Tibial nerve (tissue), 4 donors: ENCODE measurements at places on chromosomes 13 and 19.

- H3K27ac ChIP-seq: no peak overlapping the region
- peaks cover 9% of the 10 kb centered on the region for H3K36me3 ChIP-seq
- DNase-seq: no peak
- H3K27me3 ChIP-seq: no peaks in the 10 kb centered on the region
- H3K4me3 ChIP-seq: no peak overlapping the region
These were observed 11.1 kb upstream of the CEACAM16 start for GRCh38 chr19:44687888-44688287.

- H3K4me3 ChIP-seq: no peak overlapping the region
- H3K36me3 ChIP-seq: no peaks in the 10 kb centered on the region
- no peaks in the 10 kb centered on the region for H3K27me3 ChIP-seq
- H3K4me1 ChIP-seq: peaks cover 23% of the 10 kb centered on the region
- no peak for DNase-seq
- no peak overlapping the region for H3K27ac ChIP-seq
These were observed 128.3 kb downstream of the LMO7 start for GRCh38 chr13:75764251-75764925.

DNA sequence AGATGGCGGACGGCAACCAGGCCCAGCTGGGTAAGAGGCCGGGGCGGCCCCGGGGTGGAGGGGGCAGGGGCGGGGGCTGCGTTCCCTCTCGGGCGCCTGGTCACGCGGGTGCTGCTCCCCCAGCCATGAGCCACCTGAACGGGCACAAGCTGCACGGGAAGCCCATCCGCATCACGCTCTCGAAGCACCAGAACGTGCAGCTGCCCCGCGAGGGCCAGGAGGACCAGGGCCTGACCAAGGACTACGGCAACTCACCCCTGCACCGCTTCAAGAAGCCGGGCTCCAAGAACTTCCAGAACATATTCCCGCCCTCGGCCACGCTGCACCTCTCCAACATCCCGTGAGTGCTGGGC is 11.1 kb downstream of the PTBP1 start:
- H3K4me1 ChIP-seq: no peaks in the 10 kb centered on the region
- no peak overlapping the region for H3K27ac ChIP-seq
- H3K27me3 ChIP-seq: no peaks in the 10 kb centered on the region
- DNase-seq: no peak

- H3K4me1 ChIP-seq: no peaks in the 10 kb centered on the region
- H3K27me3 ChIP-seq: no peaks in the 10 kb centered on the region
- H3K27ac ChIP-seq: no peak overlapping the region
- no peak for DNase-seq
- no peak overlapping the region for H3K4me3 ChIP-seq
These were observed 9.2 kb downstream of the PLPP2 start for GRCh38 chr19:281992-282391.

- H3K27ac ChIP-seq: no peak overlapping the region
- H3K4me3 ChIP-seq: no peak overlapping the region
- H3K4me1 ChIP-seq: no peaks in the 10 kb centered on the region
- no peak for DNase-seq
- H3K27me3 ChIP-seq: no peaks in the 10 kb centered on the region
- H3K36me3 ChIP-seq: no peaks in the 10 kb centered on the region
These were observed 108.1 kb downstream of the FGF14 start for GRCh38 chr13:102293723-102294122.

GRCh38 chr19:23481043-23481442 is 85.8 kb upstream of the ZNF91 start:
- H3K4me1 ChIP-seq: no peaks in the 10 kb centered on the region
- H3K27ac ChIP-seq: no peak overlapping the region
- H3K36me3 ChIP-seq: no peaks in the 10 kb centered on the region
- H3K27me3 ChIP-seq: no peaks in the 10 kb centered on the region

- no peak overlapping the region for H3K27ac ChIP-seq
- no peaks in the 10 kb centered on the region for H3K4me1 ChIP-seq
- H3K36me3 ChIP-seq: no peaks in the 10 kb centered on the region
These were observed 2.9 kb upstream of the KPTN start for GRCh38 chr19:47486900-47487299.

DNA sequence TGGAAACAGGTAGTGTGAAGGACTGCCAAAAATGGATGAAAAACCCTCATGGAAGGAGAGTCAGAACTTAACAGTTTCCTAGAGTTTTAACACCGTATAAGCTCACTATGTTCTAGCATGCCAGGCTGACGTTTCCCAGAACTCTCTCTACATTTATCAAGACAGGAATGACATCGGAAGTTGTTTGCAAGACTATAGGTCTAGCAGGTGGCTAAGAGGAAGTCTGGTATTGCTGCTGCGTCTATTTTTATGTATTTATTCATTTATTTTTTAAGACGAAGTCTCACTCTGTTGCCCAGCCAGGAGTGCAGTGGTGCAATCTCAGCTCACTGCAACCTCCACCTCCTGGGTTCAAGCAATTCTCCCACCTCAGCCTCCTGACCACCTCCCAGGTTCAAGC is 20.5 kb upstream of the ARL11 start:
- no peaks in the 10 kb centered on the region for H3K36me3 ChIP-seq
- no peaks in the 10 kb centered on the region for H3K4me1 ChIP-seq
- no peaks in the 10 kb centered on the region for H3K27me3 ChIP-seq
- no peak overlapping the region for H3K4me3 ChIP-seq
- H3K27ac ChIP-seq: no peak overlapping the region

GRCh38 chr13:29513002-29513980 is 82.2 kb downstream of the SLC7A1 start:
- H3K4me3 ChIP-seq: no peak overlapping the region
- no peaks in the 10 kb centered on the region for H3K4me1 ChIP-seq
- H3K36me3 ChIP-seq: no peaks in the 10 kb centered on the region
- peak overlapping the region; percentile 13 for H3K27ac ChIP-seq
- DNase-seq: no peak

DNA sequence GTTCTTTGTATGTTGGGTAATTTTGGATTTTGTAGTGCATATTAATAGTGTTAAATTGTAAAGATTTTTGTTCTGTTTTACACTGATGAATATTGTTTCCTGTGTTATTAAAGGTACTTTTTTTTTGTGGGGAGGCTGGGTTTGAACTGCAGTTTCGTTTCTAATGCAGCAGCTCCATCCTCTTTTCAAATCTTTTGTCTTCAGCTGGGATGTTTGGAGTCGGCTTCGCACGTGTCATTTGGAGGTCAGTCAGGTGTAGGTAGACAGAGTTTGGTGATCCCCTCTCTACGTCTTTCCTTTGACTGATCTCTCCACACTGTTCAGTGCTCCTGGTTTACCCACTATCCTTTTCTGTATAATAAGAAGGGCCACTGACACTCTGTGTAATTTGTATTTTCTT is 30.3 kb downstream of the TDRD3 start:
- H3K27ac ChIP-seq: no peak overlapping the region
- no peak overlapping the region for H3K4me3 ChIP-seq
- no peak for DNase-seq
- no peaks in the 10 kb centered on the region for H3K36me3 ChIP-seq
- no peaks in the 10 kb centered on the region for H3K27me3 ChIP-seq
- no peaks in the 10 kb centered on the region for H3K4me1 ChIP-seq

DNA sequence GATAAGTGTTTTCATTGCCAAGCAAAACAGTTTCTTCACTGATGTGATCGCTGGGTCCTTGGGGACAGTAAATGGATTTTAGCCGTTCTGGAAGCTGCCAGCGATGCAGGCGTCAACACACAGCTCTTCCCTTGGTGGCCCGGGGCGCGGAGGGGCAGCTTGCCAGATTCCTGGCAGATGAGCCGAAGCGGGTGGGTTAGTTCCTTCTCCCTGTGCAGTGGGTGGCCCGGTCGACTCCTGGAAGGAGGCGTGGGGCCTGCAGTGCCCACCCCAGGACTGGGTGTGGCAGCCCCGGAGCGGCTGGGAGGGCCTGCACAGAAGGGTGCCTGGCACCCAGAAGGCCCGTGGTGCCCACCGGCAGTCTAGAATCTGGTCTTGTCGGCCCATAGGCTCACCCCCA is 69.0 kb downstream of the KDM4B start:
- no peak overlapping the region for H3K4me3 ChIP-seq
- H3K4me1 ChIP-seq: peaks cover 32% of the 10 kb centered on the region
- no peaks in the 10 kb centered on the region for H3K27me3 ChIP-seq

DNA sequence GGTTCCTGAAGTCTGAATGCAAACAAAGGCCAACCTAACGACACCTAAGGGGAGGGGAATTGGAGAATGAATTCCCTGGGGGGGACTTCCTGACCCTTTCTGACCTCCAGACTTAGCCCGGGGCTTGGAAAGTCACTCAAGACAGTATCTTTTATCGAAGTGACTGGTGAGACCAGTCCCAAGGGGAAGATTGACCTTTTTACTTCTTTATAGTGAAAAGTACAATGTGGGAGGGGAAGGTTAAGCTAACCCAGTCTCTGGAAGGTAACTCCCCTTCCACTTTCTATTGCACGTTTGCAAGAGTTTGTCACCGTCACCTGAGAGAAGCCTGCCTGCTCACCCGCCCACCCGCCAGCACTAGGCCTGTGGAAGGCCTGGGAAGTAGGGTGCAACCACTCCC is 111.9 kb downstream of the EFNB2 start:
- DNase-seq: no peak
- no peaks in the 10 kb centered on the region for H3K36me3 ChIP-seq
- H3K27me3 ChIP-seq: no peaks in the 10 kb centered on the region
- H3K4me1 ChIP-seq: no peaks in the 10 kb centered on the region
- no peak overlapping the region for H3K4me3 ChIP-seq
- H3K27ac ChIP-seq: no peak overlapping the region

DNA sequence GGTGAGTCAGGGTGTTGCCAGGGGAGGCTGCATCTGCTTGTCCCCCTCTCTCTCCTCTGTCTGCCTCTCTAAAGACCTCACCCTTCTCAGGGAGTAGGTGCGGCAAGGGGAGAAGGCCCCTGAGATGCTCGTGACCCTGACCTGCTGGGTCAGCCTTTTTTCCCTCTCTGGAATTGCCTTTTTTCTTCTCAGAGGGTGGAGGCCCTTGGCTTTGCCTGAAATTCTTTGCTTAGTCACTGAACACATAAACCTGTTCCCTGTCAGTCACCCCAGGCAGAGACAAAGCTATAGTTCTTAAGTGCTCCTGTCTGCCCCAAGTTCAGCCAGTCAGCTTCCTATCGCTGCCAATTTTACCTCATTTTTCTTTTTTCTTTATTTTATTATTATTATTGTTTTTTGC is 35.2 kb upstream of the PEG3 start:
- H3K36me3 ChIP-seq: no peaks in the 10 kb centered on the region
- no peak overlapping the region for H3K4me3 ChIP-seq
- no peaks in the 10 kb centered on the region for H3K27me3 ChIP-seq

DNA sequence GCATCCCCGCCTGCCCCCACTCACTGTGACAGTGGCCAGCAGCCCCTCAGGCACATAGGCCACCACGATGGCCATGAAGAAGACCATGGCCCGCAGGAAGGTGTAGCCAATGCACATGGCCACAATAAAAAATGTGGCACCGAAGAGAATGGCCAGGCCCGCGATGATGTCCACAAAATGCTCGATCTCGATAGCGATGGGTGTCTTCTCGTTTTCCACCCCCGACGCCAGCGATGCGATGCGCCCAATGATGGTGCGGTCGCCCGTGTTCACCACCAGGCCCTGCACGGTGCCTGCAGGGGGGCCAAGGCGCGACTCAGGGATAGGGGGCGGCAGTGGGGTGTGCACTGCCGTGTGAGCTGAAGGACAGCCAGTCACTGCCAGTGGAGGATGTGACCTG is 3.7 kb downstream of the ATP4A start:
- H3K27ac ChIP-seq: no peak overlapping the region
- H3K4me3 ChIP-seq: no peak overlapping the region
- peaks cover 15% of the 10 kb centered on the region for H3K4me1 ChIP-seq

GRCh38 chr19:33630880-33631608 is 9.3 kb downstream of the CHST8 start:
- H3K27me3 ChIP-seq: no peaks in the 10 kb centered on the region
- no peaks in the 10 kb centered on the region for H3K36me3 ChIP-seq

GRCh38 chr13:100755891-100756290 is 81.3 kb upstream of the TMTC4 start:
- no peaks in the 10 kb centered on the region for H3K27me3 ChIP-seq
- H3K4me3 ChIP-seq: no peak overlapping the region
- no peaks in the 10 kb centered on the region for H3K36me3 ChIP-seq
